NCI-H1436 treated with DMSO at 0.1 percent for 48 hours (cell line): ENCODE measurements at places on chromosomes 6 and 20.
A peak's percentile ranks its signal among the peaks of the same experiment; 100 is the strongest.

GRCh38 chr20:64188682-64189529 lies 24.7 kb downstream of the MYT1 start:
- peak; percentile 51 for DNase-seq

GRCh38 chr6:166162599-166163342 lies 4.9 kb downstream of the TBXT start:
- no peak for DNase-seq

DNA sequence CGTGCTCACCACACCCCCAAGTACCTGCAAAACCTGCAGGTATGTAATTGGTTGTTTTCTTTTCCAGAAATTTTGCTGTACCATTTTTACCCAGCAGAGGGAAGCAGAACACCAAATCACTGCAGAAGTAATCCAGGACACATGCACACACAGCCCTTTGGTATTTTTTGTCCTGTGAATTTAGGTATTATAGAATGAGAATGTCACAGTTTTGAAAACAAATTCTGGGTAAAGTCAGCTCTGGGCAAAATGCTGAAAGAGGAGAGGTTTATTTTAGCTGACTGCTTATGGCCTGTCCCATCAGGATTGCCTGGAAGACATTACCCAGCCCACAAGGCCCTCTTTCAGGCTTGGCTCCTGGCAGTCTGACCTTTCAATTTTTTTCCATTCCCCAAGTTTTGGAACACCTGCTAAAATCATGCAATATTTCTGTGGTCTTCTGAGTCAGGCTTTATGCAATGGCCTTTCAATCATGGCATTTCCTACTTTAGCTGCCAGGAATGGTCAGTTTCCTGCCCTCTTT lies 3.5 kb upstream of the EFHC1 start:
- DNase-seq = no peak

GRCh38 chr6:42021847-42022754 lies 28.2 kb upstream of the TAF8 start:
- DNase-seq = no peak

DNA sequence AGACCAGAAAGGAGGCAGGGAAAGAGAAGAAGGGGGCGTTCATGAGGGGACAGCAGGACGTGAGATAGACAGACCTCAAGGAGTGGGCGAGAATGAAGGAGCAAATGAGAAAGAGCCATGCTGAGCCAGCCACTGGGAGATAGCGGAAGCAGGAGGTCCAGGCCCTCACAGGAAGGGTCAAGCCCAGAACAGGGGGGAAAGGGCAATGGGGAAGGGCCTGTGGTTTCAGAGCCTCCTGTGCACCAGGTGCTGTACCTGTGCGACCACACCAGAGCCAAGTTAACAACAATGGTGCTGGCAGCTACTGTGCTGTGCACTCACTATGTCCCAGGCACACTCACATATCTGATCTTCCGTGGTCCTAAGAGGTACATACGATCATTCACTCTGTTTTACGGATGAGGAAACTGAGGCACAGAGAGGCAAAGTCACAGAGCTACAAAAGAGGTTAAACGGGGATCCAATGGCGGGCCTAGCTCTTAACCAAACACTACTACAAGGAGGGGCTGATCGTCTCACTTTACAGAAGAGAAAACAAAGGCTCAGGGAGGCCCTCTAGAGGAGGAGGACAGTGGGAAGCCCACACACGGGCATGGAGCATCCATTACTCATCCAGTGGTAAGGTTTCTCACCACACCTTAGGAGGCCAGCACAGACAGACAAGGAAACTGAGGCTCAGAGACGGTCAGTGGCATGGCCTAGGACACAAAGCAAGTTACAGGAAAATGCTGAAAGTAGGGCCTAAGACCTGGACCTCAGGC lies 129.1 kb downstream of the PREX1 start:
- no peak for DNase-seq

- DNase-seq = no peak
Observed at GRCh38 chr6:55968926-55969325, 93.5 kb upstream of the BMP5 start.

- DNase-seq = no peak
Observed at GRCh38 chr6:117168296-117169063, 96.9 kb upstream of the VGLL2 start.

- no peak for DNase-seq
Observed at GRCh38 chr20:2538931-2539720, 2.8 kb downstream of the TMC2 start.
